ENCODE measurements at places on chromosomes 5 and 9.

- no peak for DNase-seq
Measured at GRCh38 chr5:161380486-161380885, 166.0 kb downstream of the GABRB2 start.

DNA sequence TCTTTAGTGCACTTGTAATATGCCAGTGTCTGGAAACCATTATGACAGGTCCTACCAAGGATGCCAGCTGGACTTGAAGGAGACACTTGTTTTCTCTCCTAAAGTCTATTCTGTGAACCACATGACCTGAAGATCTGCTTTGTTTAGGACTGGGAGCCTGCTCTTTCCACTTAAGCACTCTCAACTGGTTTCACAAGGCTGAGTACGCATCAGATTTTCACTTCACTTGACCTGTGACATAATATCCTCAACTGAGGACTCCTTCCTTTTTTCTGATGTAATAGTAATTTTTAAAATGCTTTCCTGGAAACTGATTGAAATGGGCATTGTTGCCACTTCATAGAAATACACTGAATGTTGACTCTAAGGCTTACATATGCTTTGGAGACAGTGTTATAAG, 52.2 kb downstream of the PDE8B start:
- DNase-seq = no peak

DNA sequence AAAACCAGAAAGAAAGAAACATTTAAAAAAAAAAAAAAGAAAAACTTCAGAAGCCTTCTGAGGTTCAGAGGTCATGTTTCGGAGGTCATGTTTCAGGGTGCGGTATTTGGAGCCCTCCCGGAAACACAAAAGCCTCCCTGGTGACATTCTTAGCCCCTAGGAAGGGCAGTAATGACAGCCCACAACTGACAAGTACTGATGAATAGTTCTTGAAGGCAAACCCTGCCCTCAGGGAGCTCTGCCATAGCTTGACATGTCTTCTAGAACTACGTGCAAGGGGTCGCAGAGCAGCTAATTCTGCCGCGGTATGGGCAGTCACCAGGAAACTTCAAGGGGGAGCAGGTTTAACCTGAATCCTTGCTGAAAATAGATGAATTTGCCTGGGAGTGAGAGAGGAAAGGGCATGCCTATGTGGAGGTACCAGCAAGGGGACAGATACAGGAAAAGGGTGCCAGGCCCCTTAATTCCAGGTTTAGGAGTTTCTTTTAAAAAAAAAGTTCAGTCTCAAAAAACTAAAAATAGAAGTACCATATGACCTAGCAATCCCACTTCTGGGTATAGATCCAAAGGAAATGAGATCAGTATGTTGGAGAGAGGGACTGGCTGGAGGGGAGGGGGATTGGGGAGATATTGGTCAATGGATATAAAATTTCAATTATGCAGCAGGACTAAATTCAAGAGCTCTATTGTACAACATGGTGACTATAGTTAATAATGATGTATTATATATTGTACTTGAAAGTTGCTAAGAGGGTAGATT, 98.4 kb downstream of the C9orf152 start:
- no peak for DNase-seq

DNA sequence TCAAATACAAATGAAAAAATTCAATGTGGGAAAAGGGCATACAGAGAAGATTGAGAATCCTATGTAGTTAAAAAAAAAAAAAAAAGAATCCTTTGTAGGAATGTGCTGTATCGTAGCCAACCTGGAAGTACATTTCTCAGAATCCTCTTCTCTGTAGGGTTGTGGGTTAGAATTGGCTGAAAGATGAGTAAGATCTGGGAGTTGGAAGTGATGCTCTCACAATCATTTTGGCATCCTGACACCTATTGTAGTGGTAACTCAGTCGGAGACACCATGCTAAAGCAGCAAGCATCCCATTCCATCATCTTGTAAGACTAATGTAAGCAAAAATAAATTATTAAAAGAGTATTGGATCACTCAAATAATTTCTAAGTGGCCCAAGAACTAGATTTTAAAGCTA, 30.6 kb downstream of the MRPL22 start:
- DNase-seq = no peak

GRCh38 chr5:179758955-179759354, 26.3 kb downstream of the MAML1 start:
- DNase-seq = no peak

DNA sequence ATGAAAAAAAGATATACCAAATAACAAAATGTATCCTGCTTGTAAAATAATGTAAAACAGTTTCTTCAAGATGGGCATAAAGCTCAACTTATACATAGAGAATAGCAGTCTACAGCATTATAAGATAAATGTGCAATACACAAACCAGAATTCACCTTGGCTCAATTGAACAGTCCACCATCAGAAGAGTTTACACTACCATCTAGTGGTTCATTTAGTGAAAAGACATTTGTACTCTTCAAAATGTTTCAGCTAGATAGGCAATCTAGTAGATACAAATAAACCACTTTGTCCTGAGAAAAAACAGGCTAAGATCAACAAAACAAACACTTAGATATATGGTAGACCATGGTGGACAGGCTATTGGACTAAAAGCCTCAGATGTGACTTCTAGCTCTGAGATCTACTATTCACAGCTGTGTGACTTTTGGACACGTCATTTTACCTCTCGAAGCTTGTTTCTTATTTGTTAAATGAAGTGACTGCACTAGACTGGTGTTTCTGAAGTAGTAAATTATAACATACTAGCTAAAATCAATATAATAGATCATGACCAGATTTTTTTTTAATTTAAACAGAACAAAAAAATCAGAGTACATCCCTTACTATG, 22.1 kb upstream of the TPD52L3 start:
- no peak for DNase-seq

DNA sequence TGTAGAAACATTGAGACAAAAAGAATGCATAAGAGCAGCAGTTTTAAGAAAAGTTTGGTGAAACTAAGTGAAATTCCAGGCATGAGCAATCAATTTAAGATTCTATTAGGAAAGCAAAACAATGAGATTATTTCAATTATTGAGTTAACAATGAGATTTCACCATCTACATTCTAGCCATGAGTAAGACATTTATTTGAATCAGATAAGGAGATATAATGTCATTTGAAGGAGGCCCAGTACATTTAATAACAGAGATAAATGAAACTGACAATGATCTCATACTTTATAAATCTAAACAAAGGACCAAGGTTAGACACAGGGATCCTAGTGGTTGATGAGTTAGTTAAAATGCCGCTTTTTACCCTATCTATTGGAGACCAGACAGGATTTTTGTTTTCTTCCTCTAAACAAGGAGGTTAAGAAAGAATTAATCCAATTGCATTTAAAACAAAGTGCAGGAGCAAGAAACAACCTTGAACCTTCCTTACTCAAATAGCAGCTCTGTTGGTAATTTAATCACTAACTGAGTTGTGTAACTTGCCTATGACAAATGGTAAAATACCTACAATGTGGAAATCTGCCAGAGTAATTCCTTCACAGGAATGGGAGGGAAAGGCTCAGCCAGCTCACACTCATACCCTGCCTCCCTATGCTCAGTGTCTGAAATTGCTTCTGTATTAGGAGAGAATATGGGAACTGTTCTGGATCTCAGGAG, 103.5 kb upstream of the NR3C1 start:
- no peak for DNase-seq

DNA sequence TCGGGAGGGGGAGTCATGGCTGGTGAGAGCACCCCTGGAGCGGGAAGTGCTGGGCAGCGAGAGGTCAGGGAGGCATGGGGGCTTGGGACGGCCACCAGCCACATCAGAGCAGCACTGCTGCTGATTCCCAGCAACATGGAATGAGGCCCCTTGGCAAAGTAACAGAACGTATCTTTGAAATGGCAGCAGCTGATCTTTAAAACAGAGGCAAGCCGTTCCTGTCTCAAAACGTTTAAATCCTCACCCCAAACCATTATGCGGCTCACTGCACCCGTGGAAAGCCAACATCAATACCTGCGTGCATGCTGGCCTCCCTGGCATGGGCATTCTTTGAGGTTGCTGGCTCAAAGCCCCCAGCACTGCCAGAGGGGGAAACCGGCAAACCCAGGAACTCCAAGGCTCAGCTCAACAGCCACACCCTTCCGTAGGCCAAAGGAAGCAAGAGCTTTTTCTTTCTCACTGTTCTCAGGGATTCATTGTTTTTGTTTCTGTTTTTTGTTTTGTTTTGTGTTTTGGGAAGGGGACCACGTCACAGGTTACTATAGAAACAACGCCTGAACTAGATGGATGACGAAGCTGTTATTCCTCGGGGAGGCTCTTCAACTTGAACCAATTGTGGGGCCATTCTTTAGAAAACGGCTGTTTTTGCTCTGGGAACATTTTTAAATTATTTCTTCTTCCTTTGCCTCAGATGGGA, 28.1 kb upstream of the OBP2B start:
- DNase-seq = no peak

DNA sequence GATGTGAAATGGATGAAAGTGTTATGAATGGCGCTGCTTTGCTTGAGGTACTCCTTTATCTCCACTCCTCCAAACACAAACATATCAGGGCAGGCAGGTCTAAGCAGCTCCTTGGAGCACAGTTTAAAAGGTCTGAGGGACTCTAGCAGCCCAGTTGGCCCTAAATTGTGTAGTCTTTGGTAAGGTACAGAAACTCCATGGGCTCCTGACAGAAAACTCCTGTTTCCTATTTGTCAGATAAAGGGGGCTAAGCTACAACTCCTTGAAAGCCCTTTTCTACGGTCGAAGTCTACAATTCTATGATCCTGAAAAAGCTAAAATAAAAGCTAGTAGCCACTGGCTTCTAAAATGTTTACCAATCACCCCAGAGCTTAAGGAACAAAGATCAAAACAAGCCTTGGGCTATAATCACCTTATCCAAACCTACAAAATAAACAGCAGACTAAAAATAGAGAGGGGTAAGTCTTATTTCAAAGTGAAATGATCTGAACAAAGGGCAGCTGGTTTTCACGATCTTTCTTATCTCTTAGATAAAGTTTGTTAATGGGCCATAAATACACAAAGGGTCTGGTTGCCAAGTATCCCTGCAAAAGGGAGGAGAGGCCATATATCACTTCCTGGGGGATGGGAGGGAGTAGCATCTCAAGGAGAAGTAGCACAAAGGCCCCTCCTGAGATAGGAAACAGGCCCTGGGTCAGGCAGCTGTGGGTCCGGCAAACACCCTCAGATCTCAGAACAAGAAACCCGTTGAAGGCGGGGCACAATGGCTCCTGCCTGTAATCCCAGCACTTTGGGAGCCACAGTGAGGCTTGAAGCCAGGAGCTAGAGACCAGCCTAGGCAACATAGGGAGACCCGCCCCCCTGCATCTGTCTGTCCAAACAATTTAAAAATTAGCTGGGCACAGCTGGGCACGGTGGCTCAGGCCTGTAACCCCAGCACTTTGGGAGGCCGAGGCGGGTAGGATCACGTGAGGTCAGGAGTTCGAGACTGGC, 28.3 kb upstream of the DENND4C start:
- no peak for DNase-seq

DNA sequence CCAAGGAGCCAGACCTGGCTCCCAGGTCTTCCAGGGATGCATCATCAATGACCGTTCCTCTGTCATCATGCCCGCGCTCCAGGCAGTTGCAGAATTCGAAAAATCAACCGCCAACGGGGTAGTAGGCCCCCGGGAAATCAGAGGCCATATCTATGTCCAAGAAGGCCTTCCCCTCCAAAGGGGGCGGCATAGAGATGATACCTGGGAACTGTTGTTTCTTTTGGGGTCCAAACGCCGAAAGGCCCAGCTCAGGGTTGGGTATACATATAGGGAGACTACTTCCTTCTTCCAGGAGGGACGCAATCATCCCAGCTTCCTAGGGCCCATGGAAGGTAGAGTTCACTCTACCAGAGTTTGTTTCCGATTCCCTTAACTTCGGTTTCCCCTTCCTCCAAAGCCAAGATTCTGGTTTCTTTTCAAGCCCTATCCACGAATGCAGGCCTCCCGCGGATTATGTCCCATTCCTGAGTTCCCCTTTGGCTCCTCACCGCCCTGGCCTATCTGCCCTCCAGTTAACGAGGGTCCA, 754 bp downstream of the DCAF12 start:
- no peak for DNase-seq

DNA sequence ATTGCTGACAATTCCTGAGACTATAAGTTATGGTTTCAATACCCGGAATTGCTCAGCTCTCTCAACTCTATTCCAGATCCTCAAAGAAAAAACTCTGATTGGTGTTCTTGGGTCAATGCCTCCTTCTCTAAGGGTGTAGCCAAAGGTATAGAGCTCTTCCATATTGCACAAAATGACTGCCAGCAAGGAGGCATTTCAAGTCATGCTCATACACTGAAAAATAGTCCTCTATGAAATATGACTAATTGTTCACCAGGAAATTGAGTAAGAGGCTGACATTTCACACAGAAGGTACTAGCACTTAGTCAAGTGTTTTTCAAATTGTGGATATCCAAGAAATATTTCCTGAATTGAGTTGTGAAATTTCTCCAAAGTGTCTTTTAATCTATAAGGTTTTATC, 111.1 kb upstream of the KLF9 start:
- DNase-seq = no peak

DNA sequence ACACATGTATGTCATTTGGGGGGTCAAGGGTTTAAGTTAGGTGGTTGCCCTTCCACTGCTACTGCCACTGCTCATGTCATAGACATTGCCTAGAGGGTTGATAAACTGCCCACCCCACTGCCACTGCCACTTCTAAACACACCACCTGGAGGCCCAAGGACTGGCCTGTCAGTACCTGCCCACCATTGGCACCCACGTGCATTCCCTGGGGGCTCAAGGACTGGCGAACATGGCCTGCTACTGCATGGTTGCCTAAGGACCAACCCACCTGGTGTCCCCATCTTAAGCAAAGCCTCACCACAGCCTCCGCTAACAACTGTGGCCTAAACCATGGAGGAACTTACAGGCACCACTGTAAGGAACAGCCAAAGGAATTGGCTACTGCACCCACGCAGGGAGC, 185.6 kb upstream of the TLX3 start:
- no peak for DNase-seq

GRCh38 chr9:111362526-111362925, 32.5 kb upstream of the OR2K2 start:
- no peak for DNase-seq

GRCh38 chr5:157971571-157972216, 112.7 kb upstream of the CLINT1 start:
- DNase-seq = no peak

GRCh38 chr9:11352612-11353011, 739.8 kb upstream of the PTPRD start:
- no peak for DNase-seq

DNA sequence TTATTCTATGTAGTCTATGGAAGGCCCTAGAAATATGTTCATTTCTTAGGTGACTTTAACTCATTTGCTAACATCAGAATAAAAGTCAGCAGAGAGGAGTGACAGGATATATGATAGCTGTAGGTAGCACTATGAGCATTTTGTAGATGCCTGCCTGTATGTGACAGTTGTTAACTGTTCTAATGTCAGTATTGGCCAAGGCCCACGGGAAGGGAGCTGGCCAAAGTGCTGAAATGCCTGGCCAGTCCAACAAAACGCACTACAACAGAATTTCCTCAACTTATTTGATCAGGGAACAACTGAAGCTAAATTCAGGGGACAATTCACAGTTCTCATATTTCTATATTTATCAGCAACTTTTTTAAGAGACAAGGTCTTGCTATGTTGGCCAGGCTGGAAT, 20.8 kb downstream of the SV2C start:
- no peak for DNase-seq

Data from iPS DF 19.7 (cell line).